CD4-positive, alpha-beta T cell treated with Interferon alpha-2 for 1 hour (primary cell): ENCODE measurements at places on chromosomes 7 and 10.

DNA sequence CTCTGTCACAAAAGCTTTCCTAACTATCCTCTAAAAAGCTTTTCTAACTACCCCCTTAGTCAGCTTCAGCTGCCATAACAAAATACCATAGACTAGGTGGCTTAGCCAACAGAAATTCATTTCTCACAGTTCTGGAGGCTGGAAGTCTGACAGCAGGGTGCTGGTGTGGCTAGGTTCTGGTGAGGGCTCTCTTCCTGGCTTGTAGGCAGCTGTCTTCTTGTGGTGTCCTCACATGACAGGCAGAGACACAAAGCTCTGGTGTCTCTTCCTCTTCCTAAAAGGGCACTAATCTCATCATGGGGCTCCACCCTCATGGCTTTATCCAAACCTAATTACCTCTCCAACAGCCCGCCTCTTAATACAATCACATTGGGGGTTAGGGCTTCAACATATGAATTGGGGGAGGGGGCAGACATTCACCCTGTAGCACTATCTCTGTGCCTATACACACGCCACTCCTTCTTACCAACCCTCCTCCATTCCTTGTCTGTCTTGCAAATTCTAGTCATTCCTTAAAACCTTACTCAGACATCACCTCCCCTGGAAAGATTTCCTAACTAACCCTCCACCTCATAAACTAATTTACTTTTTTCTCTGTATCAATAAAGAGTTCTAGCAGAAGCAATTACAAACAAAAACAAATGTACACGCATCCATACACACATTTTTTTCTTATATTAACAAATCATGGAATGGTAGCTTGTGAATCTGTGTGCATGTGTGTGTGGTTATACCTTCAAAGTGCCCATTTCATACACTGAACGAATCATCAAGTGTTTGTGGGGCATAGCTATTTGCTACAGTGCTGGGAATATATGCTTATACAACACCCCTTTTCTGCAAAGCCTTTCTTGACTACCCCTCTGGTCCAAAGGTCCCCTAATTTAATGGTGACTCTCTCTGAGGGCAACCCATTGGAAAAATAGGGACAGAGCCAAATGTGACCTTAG, 26.4 kb downstream of the RHOBTB1 start:
- DNase-seq = no peak

DNA sequence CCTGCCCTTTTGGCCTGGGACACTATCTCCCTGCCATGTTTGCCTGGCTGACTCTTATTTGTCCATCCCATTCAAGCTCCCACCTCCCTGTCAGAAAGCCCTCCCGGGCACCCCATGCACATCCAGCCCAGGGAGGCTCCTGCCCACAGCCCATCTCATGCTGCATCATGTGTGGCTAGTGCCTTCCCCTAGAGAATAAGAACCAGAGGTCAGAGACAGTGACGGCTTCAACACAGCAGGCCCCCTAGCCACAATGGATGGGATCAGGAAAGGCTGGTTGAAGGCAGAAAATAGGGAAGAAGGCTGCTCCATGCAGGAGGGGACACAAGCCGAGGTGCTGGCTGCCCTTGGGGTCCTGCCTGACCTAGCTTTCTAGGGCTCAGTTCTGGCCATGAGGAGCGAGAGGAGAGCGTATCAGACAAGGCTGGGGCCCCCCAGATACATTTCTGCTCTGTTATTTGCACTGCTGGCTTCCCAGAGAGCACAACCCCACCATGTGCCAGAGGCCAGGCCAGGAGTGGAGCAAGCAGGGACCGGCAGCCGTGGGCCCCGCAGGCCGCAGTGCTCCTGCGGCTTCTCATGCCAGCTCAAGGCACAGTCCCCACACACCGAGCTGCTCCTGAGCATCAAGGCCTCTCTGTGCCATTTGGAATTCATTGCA, 161.1 kb upstream of the ZMIZ1 start:
- no peak for DNase-seq

DNA sequence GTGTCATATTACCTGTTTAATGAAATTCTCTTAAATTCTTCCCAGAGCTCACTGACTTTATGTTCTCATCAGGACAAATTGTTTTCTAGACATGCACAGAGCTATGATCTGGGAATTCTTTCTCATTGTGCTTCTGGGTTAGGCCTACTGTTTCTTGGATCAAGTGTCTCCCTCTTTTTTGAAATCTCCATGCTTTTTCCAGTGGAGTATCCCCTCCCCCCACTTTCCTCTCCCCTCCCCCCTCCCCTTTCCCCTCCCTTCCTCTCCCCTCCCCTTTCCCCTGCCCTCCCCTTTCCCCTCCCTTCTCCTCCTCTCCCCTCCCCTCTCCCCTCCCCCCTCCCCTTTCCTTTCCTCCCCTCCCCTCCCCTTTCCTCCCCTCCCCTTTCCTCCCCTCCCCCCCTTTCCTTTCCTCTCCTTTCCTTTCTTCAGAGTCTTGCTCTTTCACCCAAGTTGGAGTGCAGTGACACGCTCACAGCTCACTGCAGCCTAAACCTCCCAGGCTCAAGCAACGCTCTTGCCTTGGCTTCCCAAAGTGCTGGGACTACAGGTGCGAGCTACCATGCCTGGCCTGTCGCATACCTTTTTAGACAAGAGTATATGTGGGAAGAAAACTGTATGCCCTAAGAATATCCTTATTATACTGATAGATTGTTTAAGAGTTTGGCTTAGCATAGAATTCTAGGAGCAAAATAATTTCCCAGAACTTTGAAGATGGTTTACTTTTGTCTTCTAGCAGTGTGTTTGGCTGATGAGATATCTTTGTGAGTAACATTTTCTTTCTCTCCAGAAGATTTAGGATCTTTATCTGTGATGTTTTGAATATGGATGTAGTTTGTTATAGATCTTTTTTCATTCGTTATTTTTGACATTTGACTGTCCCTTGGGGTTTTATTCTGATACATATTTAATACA, 2.5 kb downstream of the DYNC2I1 start:
- no peak for DNase-seq

DNA sequence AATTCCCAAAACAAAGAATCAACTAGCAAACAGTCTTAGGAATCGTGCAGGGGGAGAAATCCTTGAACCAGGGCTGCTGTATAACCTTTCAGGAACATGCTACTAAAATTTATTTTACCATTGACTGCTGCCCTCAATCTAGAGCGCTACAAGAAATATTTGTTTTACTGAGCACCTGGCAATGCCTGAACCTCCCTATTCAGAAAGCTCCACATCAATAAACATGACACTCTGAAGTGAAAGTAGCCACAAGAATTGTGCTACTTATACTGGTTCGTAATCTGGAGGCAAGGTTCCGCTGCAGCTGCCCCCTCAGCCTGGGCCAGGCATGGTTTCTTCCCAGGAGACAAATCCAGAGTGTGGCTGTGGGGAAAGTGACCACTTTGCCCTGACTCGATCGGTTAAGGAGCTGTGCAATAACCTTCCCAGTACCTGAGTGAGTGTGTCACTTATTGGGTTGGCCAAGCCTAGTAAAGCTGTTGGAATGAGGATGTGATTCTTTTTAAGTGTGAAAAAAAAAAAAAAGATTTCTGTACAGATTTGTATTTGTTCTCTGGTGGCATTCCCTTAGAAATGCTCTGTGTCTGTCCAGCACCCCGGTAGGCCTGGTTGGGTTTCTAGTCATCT, 7.7 kb downstream of the VWA2 start:
- DNase-seq = no peak

DNA sequence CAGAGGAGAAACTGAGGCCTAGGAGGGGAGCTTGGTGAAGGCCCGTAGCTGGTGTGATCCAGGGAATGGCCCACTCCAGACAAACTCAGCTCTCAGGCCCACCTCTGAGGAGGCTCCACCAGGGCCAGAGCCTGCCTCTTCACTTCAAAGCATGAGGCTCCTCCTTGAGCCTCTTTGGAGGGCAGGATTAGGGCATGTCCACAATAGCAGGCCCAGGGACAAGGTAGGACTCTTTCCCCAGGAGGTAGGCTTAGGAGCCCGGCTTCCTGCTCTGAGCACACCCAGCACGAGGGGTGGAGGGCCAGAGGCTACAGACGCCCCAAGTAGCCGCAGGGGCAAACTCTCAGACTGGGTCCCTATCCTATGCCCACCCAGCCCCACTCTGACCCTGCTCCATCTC, 164.6 kb upstream of the ZMIZ1 start:
- no peak for DNase-seq

DNA sequence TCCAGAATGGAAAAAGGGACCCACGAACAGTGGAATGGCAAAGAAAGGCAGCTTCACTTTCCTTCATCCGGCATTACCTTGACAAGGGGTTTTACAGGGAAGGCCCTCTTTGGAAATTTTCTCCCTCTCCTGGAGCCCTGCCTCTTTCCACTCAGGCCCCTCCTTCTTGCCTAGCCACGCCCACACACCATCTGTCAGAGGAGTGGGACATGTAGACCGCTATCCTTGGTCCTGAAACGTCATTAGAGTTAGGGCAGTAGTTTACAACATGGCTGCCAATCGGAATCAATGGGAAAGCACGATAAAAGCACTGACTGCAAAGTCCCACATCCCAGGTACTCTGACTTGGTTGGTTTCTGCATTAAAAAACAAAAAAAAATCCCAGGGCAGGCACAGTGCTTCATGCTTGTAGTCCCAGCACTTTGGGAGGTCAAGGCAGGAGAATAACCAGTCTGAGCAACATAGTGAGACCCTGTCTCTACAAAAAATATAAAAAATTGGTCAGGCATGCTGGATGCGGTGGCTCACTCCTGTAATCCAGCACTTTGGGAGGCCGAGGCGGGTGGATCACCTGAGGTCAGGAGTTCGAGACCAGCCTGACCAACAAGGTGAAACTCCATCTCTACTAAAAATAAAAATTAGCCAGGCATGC, 96.4 kb downstream of the MARCHF5 start:
- DNase-seq = no peak

DNA sequence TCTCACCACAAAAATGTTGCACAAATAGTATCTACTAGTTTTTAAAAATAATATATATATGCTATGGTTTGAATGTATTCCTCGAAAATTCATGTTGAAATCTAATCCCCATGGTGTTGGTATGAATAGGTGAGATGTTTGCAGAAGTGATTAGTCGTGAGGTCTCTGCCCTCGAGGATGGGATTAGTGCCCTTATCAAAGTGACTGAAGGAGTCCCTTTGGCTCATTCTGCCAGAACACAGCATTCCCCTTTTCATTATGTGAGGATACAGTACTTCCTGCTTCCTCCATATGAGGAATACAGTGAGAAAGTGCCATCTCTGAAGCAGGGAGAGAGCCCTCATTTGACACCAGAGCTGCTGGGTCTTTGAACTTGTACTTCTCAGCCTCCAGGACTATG, 777.5 kb upstream of the LRRTM3 start:
- no peak for DNase-seq

DNA sequence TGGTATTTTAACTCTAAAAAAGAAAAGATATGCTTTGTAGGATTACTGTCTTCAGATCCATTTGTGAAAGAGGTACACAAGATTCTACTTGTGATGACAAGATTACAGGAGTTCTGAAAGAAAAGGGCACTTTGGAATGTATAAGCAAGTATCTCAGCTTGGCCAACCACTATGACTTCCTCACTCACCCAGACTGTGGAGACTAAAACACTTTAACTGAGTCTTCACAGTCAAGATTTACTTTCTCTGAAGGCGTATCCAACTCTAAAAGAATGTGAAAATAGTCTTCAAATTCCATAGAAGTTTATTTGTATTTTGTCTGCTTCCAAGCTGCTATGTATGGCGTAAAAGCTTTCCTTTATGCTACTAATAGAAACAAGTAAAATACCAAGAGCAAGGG, 76.1 kb upstream of the SRRM3 start:
- DNase-seq = no peak

DNA sequence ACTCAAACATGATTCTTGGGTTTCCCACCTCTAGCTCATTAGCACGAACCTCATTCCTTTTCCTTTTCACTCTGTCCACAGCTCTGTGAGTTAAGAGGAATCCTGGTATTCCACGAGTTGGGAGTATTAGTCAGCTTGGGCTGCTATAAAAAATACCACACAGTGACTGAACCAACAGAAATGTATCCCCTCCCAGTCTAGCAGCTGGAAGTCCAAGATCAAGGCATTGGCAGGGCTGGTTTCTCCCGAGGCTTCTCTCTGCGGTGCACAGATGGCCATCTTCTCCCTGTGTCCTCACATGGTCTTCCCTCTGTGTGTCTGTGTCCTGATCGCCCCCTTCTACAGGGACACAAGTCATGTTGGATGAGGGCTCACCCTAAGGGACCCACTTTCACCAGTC, 261.6 kb downstream of the TNS3 start:
- no peak for DNase-seq

GRCh38 chr7:57772126-57772924, 322.3 kb downstream of the ZNF716 start:
- DNase-seq = no peak

DNA sequence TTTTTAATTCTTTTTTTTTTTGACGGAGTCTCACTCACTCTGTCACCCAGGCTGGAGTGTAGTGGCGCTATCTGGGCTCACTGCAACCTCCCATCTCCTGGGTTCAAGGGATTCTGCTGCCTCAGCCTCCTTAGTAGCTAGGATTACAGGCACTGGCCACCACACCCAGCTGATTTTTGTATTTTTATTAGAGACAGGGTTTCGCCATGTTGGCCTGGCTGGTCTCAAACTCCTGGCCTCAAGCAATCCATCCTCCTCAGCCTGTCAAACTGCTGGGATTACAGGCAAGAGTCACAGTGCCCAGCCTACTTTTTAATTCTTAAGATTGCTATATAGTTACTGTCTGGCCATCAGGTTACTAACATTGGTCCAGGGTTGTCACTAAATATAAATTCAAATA, 59.6 kb downstream of the ZNF277 start:
- DNase-seq = no peak

DNA sequence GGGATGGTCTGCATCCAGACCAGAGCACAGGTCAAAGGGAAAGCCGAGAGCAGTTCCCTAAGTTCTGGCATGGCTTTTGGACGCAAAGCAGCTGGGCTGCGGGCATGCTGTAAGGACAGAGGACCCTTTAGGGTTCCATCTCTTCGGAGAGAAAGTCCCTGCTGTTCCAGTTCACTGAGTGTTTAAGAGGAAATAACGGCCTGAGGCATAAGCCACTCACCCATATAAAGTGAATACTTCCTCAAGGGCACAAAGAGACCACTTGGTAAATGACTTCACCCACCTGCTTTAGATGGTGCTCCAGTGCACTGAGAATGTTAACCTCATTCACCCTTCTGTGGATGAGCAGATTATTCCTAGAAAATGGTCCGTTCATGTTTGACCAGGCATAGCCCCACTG, 586.7 kb upstream of the GALNT17 start:
- no peak for DNase-seq

DNA sequence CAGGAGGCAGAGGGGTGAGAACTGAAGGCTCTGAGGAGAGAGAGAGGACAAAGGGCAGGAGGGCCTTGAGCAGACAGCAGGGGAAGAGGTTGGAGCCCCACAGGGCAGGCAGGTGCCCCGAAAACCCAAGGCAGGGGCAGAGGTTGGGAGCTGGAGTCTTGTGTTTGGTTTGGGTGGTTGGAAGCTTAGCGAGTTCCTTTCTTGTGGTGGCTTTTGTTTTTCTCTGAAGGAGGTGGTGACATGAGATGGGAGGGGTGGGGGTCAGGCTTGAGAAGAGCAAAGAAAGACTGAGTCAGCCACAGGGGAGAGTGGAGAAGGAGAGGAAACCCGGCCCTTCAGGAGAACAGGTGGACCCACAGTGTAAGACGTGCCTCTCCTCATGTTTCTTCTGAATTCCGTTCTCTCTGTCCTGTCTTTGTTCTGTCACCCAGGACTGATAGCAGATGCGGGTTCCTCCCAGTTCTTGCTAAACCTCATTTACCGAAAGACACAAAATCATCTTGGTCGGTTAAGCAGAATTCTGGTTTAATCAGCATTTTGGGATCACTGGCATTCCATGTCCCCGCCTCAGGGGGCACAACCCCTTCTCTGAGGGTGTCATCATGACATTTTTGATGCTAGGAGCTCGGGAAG, 95.3 kb downstream of the INSYN2A start:
- DNase-seq = no peak

- DNase-seq = no peak
Measured at GRCh38 chr10:29841724-29842649, 207.2 kb upstream of the SVIL start.
